ENCODE measurements at places on chromosomes 1 and 21.

DNA sequence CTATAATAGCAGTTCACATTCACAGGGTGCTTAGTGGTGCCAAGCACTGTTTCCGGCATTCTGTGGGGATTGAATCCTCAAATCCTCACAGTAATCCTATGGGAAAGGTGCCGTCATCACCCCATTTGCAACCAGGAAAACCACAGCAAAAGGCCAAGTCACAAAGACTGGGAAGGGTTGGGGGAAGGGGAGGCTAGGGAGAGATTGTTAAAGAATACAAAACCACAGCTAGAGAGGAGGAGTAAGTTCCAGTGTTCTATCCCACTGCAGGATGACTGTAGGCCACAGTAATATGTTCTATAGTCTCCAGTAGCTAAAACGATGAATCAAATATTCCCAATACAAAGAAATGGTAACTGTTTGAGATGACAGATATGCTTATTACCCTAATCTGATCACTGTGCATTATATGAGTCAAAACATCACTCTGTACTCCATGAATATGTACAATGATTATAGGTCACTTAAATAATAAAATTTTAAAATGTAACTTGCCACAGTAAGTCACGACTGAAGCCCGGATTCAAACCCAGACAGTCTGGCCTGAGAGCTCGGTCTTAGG is 256.8 kb downstream of the TOMM20 start:
- peak; percentile 95 for DNase-seq

GRCh38 chr1:46081206-46081605 is 51.2 kb downstream of the PIK3R3 start:
- no peak for DNase-seq

- no peak for DNase-seq
These were observed 1089.8 kb upstream of the NCAM2 start for GRCh38 chr21:19908390-19908789.

GRCh38 chr1:3413975-3414710 is 40.3 kb upstream of the ARHGEF16 start:
- DNase-seq, result no peak

GRCh38 chr1:202229376-202229775 is 35.8 kb downstream of the LGR6 start:
- no peak for DNase-seq

- no peak for DNase-seq
These were observed 55.6 kb upstream of the CASZ1 start for GRCh38 chr1:10852018-10852417.

GRCh38 chr1:96346719-96347118 is 374.9 kb upstream of the PTBP2 start:
- no peak for DNase-seq

GRCh38 chr1:50604580-50604979 is 181.3 kb upstream of the DMRTA2 start:
- DNase-seq, result no peak

GRCh38 chr1:181548497-181548896 is 65.2 kb downstream of the CACNA1E start:
- no peak for DNase-seq

DNA sequence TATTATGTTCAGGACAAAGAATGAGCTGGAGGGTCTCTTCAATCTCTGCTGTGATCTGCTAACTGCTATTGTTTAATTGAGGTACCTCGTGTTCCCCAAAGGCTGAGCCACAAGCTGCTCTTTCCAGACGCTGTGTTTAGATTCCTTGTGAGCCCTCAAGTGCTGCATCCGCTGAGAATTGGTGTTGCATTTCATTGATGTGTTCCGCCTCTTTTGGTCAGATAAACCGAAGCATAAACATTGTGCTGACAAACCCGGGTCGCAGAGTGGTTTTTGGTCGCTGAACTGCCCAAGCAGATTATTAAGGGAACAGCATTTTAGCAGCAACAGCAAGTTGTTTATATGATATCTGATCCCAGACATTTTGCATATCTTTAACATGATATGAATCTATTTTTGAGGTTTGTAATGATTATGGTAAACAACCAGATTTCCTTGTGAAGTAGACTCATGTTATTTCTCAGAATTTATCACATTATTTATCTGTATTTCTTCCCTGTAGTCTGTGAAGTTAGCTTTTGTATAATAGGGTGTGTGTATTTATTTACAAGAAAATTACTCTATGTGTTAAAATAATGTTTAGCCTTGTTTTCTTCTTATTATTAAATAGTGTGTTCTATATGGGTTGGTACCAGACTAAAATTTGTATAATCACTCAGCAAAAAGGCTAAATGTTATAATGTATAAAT is 217.2 kb upstream of the C1orf105 start:
- DNase-seq, result no peak

GRCh38 chr1:84913555-84913892 is 20.5 kb upstream of the LPAR3 start:
- DNase-seq, result peak; percentile 87

GRCh38 chr1:84997667-84998600 is 1.0 kb upstream of the MCOLN2 start:
- DNase-seq, result no peak

- no peak for DNase-seq
These were observed 110.1 kb upstream of the ZNHIT6 start for GRCh38 chr1:85818371-85818770.

DNA sequence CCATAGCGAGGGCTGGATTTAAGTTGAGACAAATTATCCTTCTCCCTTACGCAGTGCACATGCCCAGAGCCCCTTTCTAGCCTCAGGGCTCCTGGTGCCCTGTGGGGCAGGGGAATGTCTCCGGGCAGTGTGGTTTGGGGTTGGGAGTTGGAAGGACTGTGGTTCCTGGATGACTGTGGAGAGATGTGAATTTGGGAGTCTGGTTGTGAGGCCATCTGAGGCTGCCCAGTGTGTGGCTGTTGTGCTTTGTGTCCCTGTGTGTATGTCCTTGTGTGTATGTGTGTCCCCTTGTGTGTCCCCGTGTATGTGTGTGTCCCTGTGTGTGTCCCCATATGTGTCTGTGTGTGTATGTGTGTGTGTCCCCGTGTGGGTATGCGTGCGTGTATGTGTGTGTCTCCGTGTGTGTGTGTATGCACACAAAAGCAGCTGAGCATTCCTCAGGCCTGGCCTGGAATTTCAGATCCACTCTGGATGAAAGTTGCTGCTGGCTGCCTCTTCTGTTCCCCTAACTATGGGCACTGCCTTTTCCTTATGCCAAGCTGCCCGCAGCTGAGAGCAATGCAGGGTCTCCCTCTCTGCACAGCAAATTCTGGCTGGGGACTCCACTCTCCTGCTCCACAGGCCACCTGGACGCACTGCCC is 65.4 kb downstream of the UBIAD1 start:
- no peak for DNase-seq

DNA sequence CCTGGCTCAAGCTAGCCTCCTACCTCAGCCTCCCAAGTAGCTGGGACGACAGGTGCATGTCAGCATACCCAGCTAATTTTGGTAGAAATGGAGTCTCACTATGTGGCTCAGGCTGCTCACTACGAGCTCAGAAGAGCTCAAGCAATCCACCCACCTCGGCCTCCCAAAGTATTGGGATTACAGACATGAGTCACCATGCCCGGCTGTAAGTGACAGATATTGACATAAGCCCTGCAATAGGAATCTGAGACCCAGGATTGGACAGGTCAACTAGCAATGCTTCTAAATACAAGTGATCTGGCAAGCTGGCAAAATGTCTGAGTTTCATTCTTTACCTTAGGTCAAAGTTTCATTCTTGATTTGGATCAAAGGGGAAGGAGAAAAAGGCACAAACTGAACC is 40.5 kb upstream of the H6PD start:
- no peak for DNase-seq

DNA sequence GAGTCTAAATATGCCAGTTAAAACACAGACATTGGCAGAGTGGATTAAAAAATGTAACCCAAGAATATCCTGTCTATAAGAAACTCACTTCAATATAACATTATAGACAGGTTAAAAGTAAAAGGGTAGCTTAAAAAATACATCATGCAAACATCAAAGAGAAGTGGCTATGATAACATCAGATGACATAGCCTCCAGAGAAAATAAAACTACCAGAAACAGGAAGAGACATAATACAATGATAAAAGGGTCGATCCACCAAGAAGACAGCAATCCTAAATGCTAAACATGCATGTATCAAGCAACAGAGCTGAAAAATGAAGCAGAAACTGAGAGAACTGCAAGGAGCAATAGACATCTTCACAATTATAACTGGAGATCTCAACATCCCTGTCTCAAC is 190.2 kb upstream of the NR5A2 start:
- no peak for DNase-seq

DNA sequence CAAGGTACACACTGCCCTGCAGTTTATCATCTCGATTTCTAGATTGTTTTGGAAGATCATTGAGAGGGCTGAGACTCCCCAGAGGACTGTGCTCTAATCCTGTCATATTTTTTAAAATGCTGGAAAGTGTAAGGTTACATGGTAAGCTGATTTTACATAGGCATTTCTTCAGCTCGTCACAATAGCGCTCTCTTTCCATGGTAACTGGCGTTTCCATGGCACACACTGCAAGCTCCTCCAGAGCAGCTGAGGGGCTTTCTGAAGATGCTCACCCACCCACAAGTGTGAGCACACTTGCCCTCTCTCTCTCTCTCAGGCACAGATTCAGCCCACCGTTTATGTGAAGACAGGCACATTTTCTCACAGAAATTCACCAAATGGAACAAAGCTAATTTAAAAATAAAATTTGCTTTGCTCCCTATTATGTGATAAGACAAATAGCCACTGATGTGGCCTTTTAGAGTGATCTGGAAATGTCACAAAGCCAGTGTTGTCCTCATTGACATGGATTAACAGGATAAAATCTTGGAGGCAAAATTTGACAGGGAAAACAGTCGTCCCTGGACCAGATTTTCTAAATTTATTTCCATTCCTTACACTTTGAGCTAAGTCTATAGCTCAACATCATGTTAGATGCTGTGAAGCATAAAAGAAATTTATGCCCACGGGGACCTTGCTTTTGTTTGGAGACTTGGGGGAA is 421.5 kb downstream of the RWDD3 start:
- DNase-seq, result no peak

GRCh38 chr21:45460611-45461368 is 55.8 kb downstream of the COL18A1 start:
- peak; percentile 88 for DNase-seq

GRCh38 chr1:107704911-107705310 is 260.1 kb downstream of the VAV3 start:
- DNase-seq, result no peak

DNA sequence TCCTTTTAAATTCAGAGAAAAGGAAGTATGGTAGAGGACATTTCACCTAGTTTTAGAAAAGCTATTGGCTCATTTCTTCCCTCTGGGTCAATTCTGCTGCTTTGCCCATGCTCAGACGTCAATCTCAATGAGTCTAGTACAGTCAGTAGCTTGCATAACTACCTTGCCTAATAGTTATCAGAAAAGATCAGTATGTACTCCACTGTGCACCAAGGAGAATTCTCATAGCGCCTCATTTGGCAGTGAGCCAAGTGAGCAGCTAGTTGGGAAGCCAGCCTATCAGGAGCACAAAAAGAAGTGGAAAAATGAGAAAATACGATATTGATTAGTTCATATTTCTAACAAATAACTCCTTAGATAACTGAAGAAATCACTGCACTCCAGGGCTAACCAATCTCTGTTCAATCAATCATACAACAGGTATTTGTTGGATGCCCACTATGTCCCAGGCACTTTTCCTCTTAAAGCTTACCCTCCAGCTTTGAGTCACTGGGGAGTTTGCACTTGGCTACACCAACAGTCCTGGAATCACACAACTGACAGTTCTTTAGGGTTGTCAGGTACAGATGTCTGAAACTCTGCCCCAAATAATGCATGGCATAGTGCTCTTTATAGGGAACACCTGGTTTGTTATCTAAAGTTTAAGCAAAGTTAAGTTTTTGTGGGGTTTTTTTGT is 50.2 kb downstream of the PRDX6 start:
- no peak for DNase-seq

GRCh38 chr1:204714861-204715511 is 29.4 kb upstream of the LRRN2 start:
- DNase-seq, result no peak

DNA sequence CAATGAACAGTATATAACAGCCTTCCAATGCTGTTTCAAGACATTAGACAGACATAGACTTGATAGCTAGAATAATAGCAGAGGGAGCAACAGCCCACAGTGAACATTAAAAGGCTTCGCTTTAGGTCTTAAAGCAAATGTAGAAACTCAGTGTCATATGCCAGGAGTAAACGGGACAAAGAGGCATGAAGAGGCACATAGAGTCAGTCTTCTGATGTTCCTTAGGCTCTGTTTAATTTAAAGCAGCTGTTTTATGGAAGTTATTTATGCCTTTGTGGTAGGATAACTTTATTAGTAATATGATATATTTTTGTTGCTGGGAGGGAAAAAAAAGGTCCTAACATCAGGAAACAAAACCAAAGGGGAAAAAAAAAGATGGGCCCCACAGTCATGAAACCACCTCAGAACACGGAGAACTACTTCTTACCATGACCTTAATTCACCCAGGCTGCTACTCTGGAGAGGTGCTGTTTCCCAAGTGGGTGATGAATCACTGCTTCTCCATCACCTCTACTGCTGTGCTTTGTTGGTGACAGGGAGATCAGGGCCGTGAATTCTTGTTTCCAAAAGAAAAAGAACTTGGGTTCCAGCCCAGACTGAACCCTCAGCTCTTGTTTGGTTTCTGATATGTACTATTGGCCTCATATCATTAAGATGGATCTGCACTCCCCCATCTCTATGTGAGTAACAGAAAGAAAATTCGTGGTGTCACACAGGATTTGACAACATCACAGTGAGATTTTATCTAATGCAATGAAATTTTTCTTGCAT is 616.9 kb downstream of the KIF26B start:
- DNase-seq, result peak; percentile 16

GRCh38 chr1:9850442-9851162 is 26.8 kb upstream of the CLSTN1 start:
- no peak for DNase-seq

DNA sequence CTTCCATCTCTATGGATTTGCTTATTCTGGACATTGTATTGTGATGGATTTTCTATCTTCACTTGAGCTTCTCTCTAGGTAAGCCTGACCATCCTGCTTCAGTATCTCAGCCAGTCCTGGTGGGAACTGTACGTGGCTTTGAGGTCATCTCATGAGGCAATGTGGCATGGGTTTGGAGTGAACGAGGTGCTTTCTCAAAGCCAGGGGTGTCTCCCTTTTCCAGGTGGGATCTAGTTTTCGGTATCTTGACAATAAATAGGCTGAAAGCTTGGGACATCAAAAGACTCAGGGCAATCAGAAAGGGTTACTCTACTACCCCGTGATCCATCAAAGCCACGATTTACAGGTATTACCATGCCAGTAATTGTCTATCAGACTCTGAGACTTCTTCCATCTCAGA is 40.8 kb downstream of the AZIN2 start:
- DNase-seq, result no peak

DNA sequence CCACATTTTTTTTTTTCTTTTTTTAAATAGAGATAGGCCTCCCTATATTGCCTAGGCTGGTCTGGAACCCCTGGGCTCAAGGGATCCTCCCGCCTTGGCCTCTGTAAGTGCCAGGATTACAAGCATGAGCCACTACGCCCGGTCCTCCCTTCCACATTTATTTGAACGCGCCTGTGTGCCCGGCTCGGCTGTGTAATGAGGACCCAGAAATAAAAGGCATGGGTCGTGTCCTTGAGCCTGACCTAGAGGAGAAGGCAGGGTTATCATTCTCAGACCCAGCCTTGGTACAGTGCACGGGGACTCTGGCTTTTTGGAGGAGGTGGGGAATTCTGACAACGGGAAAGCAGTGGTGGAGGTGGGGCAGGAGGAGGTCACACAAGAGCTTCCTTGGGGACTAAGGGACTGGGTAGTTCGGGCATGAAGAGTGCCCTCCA is 841 bp downstream of the CENPF start:
- no peak for DNase-seq
